Choroid plexus epithelial cell (primary cell): ENCODE measurements at places on chromosomes 4 and X.

DNA sequence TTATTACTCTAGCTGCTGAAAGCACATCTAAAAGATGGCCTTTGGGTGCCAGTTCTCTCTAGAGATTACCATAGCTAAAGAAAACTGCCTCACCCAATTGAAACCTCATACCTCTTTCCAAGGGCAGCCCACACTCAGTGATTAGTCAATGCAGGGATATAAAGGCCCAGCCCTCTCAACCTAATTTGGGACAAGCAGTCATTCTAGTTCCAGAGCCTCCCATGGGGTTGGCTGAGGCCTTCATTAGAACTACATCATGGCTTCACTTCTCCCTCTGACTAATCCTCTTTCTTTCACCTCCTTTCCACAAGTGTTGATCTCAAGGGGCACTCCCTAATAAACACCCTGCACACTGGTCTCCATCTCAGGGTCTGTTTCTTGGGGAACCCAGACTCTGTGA, 38.5 kb upstream of the C1GALT1C1 start:
- DNase-seq, result no peak

DNA sequence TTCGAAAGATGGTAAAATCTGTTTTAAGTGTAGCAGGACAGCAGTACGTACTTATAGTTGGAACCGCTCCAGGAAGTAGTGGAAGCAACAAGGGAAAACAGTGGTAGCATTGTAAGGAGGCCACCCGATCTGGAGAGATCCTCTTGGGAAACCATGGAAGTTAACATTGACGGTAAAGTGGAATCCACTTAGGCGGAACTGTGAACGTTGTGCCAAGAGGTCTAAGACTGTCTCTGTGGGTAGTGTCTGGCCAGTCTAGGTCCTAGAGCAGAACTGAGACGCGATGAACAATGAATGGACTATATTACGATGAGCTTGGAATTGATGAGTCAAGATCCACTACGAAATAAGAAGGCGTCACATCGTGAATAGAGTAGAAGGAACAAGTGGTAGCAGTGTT, 124.0 kb downstream of the TENM3 start:
- no peak for DNase-seq

- peak; percentile 75 for DNase-seq
Observed at GRCh38 chrX:55056820-55057674, 17.8 kb upstream of the PAGE2B start.

DNA sequence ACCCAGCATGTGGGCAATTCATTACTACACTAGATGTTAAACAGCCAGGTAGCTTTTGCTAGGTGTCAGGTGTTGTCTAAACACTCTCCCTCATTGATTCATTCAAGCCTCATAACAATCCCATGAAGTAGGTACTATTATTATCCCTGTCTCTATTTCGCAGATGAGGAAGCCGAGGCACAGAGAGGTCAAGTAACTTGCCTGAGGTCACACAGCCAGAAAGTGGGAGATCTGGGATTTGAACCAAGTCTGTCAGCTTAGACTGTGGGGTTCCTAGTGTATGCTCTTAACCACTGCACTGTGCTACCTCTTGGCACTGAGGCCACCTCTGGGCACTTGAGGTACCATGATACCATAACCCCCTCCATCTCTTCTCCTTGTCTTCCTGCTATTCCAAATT, 17.4 kb upstream of the XPNPEP2 start:
- DNase-seq, result no peak

DNA sequence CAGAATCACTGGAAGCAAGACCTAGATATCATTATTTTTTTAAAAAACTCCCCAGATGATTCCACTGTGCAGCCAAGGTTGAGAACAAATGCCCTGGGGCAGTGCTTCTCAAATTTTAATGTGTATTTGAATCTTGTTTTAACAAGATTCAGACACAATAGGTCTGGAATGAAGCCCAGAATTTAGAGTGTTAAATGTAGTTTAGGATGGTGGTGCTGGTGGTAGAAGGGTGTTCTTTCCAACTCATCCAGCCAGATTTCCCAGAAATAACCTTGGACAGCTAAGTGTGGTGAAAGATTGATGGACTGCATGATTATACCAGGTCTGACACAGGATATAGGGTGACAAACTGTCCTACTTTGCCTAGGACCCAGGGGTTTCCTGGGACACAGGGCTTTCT, 120.1 kb upstream of the MED14 start:
- no peak for DNase-seq

GRCh38 chr4:170170861-170171260, 81.1 kb upstream of the AADAT start:
- no peak for DNase-seq

GRCh38 chr4:119854364-119854763, 212.3 kb downstream of the MAD2L1 start:
- DNase-seq, result no peak

- DNase-seq, result no peak
Observed at GRCh38 chr4:110367156-110367555, 108.8 kb upstream of the ENPEP start.

DNA sequence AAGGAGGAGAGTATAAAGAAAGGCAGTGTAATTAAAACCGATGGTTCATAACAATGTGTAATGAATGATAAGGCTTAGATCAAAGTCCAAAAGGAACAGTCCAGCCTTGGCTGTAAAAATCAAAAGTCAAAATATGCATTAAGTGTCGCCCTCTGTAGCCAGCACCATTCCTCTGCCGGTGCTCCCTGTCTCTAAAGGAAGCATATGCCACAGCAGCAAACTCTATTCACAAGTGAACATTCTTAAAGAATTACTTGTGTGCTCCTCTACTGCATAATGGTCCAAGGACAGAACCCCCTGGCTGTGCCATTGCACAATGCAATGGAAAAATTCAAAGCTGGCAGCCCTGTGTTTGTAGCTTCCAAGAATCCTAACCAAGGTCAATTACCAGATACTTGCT, 16.3 kb upstream of the MBNL3 start:
- DNase-seq, result peak; percentile 25

DNA sequence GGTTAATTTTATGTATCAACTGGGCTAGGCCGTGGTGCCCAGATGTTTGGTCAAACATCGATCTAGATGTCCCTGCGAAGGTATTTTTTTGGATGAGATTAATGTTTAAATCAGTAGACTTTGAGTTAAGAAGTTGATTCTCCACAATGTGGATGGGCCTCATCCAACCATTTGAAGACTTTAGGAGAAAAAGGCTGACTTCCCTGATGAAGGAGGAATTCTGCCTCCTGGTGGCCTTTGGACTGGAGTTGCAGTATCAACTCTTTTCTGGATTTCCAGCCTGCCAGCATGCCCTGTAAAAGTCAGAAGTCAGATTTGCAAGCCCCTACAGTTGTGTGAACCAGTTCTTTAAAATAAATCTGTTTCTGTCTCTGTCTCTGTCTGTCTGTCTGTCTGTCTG, 91.4 kb downstream of the STK32B start:
- peak; percentile 75 for DNase-seq

DNA sequence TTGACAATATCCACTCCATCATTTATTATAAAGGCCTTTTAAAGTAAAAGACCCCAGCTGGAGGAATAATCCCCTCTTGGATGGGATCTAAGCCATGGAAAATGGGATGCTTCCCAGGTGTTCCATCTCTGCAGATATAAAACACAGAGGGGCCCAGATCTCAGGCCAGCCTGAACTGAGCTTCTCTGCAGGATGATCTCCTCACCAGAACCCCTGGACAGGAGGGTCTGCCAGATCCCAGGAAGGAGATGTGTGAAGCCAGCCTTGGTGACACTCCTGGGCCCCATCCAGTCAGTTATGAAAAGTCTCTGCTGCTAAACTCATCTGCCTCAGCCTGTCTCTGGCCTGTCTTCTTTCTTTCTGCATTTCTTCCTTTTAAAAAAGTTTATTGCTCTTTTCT, 56.7 kb downstream of the HTRA3 start:
- DNase-seq, result no peak

DNA sequence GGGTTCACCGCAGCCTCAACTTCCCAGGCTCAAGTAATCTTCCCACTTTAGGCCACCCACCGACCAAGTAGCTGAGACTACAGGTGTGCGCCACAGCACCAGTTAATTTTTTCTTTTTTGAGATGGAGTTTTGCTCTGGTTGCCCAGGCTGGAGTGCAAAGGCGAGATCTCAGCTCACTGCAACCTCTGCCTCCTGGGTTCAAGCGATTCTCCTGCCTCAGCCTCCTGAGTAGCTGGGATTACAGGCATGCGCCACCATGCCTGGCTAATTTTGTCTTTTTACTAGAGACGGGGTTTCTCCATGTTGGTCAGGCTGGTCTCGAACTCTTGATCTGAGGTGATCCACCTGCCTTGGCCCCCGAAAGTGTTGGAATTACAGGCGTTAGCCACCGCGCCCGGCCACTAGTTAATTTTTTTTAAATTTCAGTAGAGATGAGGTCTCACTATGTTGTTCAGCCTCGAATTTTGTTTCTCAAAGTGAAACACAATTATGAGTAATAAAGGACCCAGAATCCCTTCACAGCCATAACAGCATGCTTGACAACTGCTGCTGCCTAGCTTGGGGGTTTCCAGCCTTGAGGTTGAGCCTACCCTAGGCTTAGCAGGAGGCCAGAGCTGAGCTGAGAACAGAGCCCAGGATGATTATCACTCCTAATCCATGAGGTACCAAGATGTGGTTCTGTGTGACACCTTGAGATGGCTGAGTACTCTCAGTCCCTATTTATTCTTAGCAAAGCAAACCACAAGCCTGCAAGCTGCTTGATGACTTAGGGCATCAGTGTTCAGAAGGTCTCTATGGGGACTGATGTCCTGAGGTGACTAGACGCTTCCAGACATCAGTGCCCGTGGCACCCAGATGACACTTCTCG, 41.6 kb upstream of the NKRF start:
- DNase-seq, result no peak

- no peak for DNase-seq
Observed at GRCh38 chrX:40527543-40527942, 53.2 kb upstream of the ATP6AP2 start.

DNA sequence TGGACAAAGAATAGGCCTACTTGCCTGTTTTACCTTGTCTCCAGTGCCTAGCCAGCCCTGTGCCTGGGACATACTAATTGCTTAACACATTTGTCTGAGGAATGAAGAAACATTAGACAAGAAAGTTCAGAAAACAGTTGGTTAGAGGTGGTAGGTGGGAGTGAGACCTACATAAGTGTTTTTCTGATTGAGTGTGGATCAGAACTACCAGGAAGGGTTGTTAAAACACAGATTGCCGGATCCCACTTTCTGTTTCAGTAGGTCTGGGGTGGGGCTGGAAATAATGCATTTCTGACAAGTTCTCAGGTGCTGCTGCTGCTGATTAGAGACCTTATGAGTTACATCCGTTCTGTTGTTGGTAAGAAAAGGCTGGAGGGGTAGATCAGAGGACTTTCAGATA, 5.7 kb upstream of the JADE1 start:
- no peak for DNase-seq

GRCh38 chr4:38743866-38744265, 38.9 kb downstream of the TLR10 start:
- peak; percentile 49 for DNase-seq

DNA sequence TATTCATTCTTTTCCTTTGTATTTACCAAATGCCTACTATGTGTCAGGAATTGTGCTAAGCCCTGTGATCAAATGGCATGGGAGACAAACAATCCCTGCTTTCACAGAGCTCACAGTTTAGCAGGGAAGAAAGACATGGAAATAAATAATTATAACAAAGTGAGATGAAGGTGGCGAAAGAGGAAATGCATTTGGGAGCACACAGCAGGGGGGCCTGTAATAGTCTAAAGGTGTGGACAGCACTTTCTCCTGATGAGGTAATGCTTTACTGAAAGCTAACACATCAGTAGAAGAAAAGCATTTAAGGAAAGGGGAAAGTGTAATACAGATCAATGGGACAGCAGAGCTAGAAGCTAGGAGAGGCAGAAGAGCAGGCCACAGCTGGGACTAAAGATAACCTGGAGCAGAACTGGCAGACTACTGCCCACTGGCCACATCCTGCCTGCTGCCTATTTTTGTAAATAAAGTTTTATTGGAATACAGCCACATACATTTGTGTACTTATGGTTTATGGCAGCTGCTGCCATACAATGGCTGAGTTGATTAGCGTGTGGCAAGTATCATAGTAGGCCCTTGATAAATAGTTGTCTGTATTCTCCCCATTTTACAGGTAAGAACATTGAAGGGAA, 67.1 kb upstream of the TAPT1 start:
- no peak for DNase-seq

DNA sequence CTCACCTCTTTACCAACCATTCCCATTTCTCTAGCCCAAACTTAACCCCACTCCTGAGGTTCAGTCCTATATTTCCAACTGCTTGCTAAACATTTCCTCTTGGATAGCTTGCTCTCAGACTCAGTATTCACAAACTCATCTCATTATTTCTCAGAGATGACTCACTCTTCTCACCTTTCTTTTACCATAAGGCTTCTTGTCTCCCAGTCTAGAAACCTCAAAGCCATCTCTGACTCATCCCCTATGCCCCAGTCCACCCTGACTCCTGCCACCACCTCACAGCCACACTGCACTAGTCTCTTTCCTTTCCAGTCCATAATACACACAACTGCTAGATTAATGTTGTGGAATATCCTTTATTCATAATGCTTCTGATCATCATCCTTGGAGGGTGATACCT, 4.8 kb downstream of the FRMPD3 start:
- no peak for DNase-seq

DNA sequence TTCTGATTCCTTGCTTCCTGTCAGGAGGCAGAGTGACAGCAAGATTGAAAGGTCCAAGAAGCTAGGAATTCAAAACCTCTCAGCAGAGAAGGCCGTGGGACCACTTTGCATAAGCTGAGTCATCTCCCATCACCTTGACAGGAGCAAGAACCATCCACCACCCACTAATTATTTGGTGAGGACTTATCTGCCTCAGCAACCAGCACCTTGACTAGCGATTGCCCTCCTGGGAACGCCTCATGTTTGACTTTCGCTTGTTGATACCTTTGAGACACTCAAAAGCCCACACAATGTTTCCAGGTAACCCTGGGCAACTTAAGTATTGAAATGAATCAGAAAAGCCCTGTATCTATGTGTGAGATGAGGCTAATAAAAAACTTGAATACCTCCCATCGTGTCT, 233.5 kb upstream of the GYPA start:
- no peak for DNase-seq

DNA sequence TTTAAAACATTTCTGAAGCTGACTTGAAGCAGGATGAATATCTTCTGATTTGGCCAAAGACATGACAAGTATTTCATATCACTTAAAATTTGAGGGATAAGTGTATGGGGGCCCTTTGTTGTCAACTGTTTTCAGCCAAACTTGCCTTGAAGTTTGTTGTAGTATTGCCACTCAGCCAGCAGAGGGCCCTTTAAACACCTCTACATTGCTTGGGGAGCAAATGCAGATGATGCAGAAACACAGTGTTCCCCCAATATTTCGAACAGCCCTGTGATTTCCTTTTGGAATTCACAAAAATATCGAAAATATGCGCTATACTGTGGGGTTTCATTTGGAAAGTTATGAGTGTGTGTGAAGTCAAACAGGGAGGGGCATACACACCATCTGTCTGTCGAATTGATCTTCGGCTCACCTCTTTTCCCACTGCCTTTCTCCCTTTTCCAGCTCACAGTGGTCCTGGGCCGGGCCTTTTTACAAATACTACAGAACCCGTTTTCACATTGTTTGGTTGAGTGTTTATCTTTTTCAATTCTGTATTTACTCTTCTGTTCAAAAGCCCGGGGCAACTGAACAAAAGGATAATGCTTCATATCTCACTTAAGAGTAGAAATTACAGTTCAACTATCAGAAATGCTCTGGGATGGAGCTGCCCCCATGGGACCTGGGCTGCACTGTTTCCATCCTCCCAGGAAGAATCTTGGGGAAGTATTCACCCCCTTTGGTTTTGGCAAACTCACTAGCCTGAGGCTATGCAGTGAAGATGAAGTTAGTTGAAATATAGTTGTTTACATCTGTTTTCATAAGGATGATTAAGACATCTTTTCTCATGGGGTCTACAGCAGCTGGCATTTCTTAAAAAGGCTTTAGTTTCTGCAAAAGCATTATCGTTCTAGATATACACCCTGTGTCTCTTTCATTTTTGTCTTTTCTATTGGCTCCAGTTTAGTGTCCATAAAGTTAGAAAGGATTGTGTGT, 137.6 kb downstream of the EGF start:
- peak; percentile 74 for DNase-seq
